ENCODE measurements at places on chromosomes 7 and 10. TPM values are rescaled to one million over a fixed set of nuclear protein-coding genes. Genes with fewer than 3 reads are reported as not detected.
A peak's percentile ranks its signal among the peaks of the same experiment; 100 is the strongest.

The TACR2 gene
- not detected for total RNA-seq

The CCDC71L gene
- total RNA-seq: 45.2 TPM

- H3K27ac ChIP-seq: no peak overlapping the region
- no peak overlapping the region for H3K4me3 ChIP-seq
- peaks cover 33% of the 10 kb centered on the region for H3K27me3 ChIP-seq
- no peaks in the 10 kb centered on the region for H3K36me3 ChIP-seq
- H3K4me1 ChIP-seq: peaks cover 3% of the 10 kb centered on the region
Observed at GRCh38 chr7:106365252-106366005, 80.6 kb upstream of the NAMPT start.

DNA sequence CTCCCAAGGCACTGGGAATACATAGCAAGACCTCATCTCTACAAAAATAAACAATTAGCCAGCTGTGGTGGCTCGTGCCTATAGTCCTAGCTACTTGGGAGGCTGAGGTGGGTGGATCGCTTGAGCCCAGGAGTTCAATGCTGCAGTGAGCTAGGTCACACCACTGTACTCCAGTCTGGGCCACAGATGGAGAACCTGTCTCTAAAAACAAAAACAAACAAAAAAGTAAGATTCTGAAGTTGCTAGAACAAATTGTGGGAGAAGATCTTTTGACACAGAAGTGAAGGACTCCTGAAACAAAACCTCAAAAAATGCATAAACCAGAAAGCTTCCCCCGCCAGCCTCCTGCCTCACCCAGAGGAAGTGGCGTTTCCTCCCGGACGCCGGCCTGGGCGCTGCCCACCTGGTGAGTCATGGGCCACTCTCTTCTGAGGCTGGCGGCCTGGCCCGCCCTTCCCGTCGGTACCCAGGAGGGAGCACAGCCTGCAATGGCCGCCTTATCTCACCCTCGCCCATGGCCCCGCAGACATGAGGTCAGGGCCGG lies 25.4 kb upstream of the ELN start:
- peak overlapping the region; percentile 81 for H3K27ac ChIP-seq
- no peak overlapping the region for H3K4me3 ChIP-seq
- DNase-seq: no peak
- H3K36me3 ChIP-seq: no peaks in the 10 kb centered on the region
- H3K4me1 ChIP-seq: peaks cover 56% of the 10 kb centered on the region

GRCh38 chr7:142583446-142583845 lies 165.8 kb upstream of the PRSS1 start:
- no peak for DNase-seq
- no peak overlapping the region for H3K4me3 ChIP-seq
- peaks cover 32% of the 10 kb centered on the region for H3K4me1 ChIP-seq
- no peaks in the 10 kb centered on the region for H3K27me3 ChIP-seq
- peak overlapping the region; percentile 53 for H3K27ac ChIP-seq

- peaks cover 4% of the 10 kb centered on the region for H3K36me3 ChIP-seq
- H3K4me3 ChIP-seq: no peak overlapping the region
- peaks cover 27% of the 10 kb centered on the region for H3K4me1 ChIP-seq
- H3K27me3 ChIP-seq: no peaks in the 10 kb centered on the region
Observed at GRCh38 chr7:28698840-28699239, 259.3 kb downstream of the TRIL start.

DNA sequence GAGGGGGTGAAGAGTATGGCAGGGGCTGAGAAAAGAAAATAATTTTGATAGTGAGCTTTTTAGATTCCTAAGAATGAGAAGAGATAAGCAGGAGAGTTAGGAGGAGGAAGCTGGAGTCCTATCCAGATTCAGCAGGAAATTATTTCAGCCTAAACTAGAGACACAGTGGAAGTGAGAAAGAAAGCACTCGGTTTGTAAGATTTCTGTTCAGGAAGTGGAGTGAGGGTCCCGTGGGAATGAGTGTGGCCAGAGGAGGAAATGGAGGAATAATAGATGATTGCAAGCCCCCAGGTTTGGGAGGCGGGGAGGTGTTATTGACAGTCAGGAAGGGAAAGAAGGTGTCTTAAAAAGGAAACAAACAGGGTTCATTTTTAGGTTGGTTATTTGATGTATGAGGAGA lies 84.8 kb upstream of the NRP1 start:
- H3K27ac ChIP-seq: peak overlapping the region; percentile 23
- H3K36me3 ChIP-seq: no peaks in the 10 kb centered on the region
- no peak overlapping the region for H3K4me3 ChIP-seq
- no peak for DNase-seq
- H3K4me1 ChIP-seq: peaks cover 19% of the 10 kb centered on the region

GRCh38 chr10:85791818-85792532 lies 574.6 kb downstream of the GRID1 start:
- no peaks in the 10 kb centered on the region for H3K36me3 ChIP-seq
- H3K4me1 ChIP-seq: no peaks in the 10 kb centered on the region
- no peaks in the 10 kb centered on the region for H3K27me3 ChIP-seq
- H3K4me3 ChIP-seq: no peak overlapping the region

DNA sequence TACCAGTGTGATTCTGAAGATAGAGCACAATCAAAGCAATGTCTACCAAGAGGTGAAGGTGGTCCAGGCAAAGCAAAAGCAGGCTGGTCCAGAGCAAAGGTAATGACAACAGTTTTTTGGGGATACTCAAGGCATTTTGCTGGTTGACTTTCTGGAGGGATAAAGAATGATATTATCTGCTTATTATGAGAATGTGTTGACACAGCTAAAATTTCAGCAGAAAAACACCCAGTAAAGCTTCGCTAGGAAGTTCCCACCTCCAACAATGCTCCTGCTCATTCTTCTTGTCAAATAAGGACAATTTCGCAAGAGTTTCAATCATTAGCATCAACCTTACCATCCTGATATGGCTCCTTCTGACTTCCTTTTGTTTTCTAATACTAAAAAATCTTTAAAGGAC lies 24.1 kb downstream of the GPR85 start:
- no peaks in the 10 kb centered on the region for H3K36me3 ChIP-seq
- peaks cover 15% of the 10 kb centered on the region for H3K27me3 ChIP-seq
- H3K4me1 ChIP-seq: no peaks in the 10 kb centered on the region
- DNase-seq: no peak

DNA sequence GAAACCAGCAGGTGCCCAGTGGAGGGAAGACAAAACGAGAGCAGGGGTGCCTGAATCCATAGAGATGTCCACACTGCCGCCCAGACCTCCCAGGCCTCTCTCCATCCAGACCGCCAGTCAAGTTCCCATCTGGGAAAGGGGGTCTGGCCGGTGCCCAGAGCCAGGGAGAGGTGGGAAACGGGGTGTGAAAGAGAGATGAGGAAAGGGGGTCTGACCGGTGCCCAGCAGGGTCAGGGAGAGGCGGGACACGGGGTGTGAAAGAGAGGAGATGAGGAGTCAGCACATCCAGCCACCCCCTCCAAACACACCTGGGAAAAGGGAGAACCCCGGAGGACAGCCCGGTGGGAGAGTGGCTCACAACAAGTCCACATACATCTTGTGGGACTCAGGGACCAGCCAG lies 185.8 kb downstream of the PTPRN2 start:
- no peak overlapping the region for H3K4me3 ChIP-seq
- no peaks in the 10 kb centered on the region for H3K4me1 ChIP-seq
- H3K27me3 ChIP-seq: no peaks in the 10 kb centered on the region
- DNase-seq: no peak

DNA sequence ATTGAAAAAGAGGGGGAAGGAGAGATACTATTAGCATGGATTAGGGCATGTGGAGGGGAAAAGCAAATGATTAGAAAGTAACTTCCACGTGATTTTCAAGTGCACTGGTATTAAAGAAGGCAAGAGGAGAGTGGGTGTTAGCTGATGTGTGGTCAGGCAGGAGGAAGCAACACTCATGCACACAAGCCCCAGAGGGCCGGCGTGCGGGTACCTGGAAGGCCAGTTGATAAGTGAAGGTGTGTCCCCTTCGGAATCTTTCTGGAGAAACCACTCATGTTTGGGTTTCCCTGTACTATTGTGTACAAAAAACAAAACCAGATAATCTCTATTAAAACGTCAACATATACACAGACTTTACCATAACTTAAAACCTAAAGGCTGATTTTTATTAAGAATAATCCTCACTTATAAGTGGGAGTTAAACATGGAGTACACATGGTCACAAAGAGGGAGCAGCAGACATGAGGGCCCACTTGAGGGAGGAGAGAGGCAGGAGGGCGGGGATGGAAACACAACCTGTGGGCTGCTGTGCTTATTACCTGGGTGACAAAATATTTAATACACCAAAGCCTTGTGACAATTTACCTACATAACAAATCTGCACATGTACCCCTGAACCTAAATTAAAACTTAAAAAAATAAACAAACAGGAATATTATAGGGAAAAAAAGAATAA lies 98.9 kb downstream of the SVIL start:
- H3K36me3 ChIP-seq: peaks cover 45% of the 10 kb centered on the region
- no peaks in the 10 kb centered on the region for H3K27me3 ChIP-seq
- H3K4me3 ChIP-seq: peak overlapping the region; percentile 67
- peak overlapping the region; percentile 85 for H3K27ac ChIP-seq

DNA sequence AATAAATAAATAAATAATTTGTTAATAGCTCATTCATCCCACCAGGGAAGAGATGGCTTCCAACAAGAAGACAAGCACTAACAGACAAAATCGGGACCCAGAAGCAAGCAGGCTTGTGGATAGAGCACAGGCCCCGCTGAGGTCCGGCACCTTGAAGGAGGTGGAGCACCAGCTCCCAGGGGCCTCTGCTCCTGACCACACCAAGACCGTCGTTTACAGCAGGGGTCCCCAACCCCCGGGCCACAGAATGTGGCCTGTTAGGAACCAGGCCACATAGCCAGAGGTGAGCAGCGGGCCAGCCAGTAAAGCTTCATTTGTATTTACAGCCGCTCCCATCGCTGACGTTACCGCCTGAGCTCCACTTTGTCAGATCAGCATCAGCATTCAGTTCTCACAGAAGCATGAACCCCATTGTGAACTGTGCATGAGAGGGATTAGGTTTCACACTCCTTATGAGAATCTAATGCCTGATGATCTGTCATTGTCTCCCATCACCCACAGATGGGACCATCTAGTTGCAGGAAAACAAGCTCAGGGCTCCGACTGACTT lies 33.3 kb upstream of the SUN1 start:
- no peaks in the 10 kb centered on the region for H3K27me3 ChIP-seq
- peaks cover 27% of the 10 kb centered on the region for H3K4me1 ChIP-seq
- H3K36me3 ChIP-seq: peaks cover 6% of the 10 kb centered on the region

DNA sequence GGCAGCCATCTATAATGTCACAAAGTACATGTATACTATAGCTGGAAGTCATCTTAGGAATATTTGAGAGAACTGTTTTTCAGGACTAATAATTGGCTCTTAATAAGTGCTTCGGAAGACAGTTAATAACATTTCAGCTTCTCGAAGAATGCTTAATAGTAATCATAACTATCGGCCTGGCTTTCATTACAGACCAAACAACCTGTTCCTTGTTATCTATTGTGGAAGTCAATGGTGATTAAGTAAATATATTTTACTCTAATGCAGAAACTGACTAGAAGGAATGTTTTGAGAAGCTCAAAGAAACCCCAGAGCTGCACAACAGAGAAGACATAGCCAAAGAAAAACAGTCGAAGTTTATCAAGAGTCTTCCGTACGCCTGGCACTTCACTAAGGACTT lies 106.8 kb upstream of the FAM133B start:
- H3K4me1 ChIP-seq: peaks cover 58% of the 10 kb centered on the region
- peak overlapping the region; percentile 11 for H3K4me3 ChIP-seq
- DNase-seq: no peak
- H3K36me3 ChIP-seq: no peaks in the 10 kb centered on the region
- no peaks in the 10 kb centered on the region for H3K27me3 ChIP-seq
